ENCODE measurements at places on chromosomes 13 and 19. TPM values are rescaled to one million over a fixed set of nuclear protein-coding genes. Genes with fewer than 3 reads are reported as not detected.

- no peak for DNase-seq
- no peak overlapping the region for H3K4me3 ChIP-seq
- no peaks in the 10 kb centered on the region for H3K36me3 ChIP-seq
- H3K27me3 ChIP-seq: no peaks in the 10 kb centered on the region
- H3K27ac ChIP-seq: no peak overlapping the region
Measured at GRCh38 chr13:51050021-51050830, 60.8 kb downstream of the C13orf42 start.

PLIN3 gene
- 18.2 TPM for total RNA-seq

- no peaks in the 10 kb centered on the region for H3K36me3 ChIP-seq
- H3K27me3 ChIP-seq: no peaks in the 10 kb centered on the region
- H3K4me3 ChIP-seq: no peak overlapping the region
- peak overlapping the region; percentile 2 for H3K27ac ChIP-seq
- DNase-seq: no peak
Measured at GRCh38 chr13:114134111-114134943, 1.9 kb upstream of the RASA3 start.

LGALS7B gene
- not detected for total RNA-seq

- DNase-seq: no peak
- H3K4me3 ChIP-seq: no peak overlapping the region
- no peaks in the 10 kb centered on the region for H3K36me3 ChIP-seq
- no peak overlapping the region for H3K27ac ChIP-seq
- H3K4me1 ChIP-seq: no peaks in the 10 kb centered on the region
- no peaks in the 10 kb centered on the region for H3K27me3 ChIP-seq
Measured at GRCh38 chr13:46992383-46992952, 95.6 kb upstream of the HTR2A start.

DNA sequence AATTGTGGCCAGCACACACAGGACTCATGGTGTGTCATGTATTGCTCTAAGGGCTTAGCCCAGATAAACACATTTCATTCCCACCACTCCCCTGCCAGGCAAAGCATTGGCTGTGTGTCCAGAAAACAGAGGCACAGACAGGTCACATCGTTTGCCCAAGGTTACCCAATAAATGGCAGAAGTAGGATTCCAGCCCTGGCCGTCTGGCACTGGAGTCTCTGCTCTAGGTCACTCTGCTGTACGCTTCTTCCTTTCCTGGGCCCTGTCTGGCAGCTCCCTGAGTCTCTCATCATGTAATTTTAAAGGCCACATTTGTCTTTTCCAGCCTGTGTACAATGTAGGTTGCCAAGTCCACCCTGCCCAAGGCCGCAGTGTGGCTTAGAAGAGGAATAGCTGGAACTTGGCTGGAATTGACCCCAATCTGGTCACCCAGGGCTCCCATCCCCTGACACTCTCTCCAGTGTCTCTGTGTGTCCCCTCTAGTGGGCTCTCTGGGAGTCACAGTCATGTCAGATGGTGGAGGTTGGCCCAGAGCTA lies 264.5 kb upstream of the TSHZ3 start:
- no peaks in the 10 kb centered on the region for H3K36me3 ChIP-seq
- no peaks in the 10 kb centered on the region for H3K27me3 ChIP-seq
- no peaks in the 10 kb centered on the region for H3K4me1 ChIP-seq
- no peak for DNase-seq

- no peaks in the 10 kb centered on the region for H3K27me3 ChIP-seq
- H3K4me3 ChIP-seq: no peak overlapping the region
Measured at GRCh38 chr19:45924891-45925447, 10.4 kb upstream of the NANOS2 start.

DNA sequence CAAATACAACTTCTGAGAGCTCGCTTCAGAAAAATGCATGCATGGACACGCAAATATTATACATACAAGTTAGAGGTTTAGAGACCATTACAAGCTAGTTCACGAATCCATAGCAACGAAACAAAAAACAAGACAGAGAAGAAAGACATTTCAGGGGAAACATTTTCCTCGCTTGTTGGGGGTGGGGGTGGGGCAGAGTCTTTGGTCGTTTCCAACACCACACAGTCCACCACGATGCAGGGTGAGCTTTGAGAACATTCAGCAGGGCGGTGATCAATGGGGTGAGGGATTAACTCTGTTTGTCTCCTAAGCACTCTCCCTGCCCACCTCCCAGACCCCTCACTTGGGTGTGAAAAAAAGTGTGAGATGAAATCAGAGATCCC lies 651 bp downstream of the OXGR1 start:
- DNase-seq: no peak
- no peaks in the 10 kb centered on the region for H3K4me1 ChIP-seq
- no peaks in the 10 kb centered on the region for H3K36me3 ChIP-seq
- H3K27me3 ChIP-seq: no peaks in the 10 kb centered on the region
- H3K4me3 ChIP-seq: no peak overlapping the region

GRCh38 chr19:17210296-17210695 lies 4.9 kb upstream of the USE1 start:
- H3K27me3 ChIP-seq: no peaks in the 10 kb centered on the region
- H3K4me3 ChIP-seq: no peak overlapping the region
- peaks cover 8% of the 10 kb centered on the region for H3K4me1 ChIP-seq
- H3K27ac ChIP-seq: no peak overlapping the region
- no peak for DNase-seq
- H3K36me3 ChIP-seq: peaks cover 10% of the 10 kb centered on the region

DNA sequence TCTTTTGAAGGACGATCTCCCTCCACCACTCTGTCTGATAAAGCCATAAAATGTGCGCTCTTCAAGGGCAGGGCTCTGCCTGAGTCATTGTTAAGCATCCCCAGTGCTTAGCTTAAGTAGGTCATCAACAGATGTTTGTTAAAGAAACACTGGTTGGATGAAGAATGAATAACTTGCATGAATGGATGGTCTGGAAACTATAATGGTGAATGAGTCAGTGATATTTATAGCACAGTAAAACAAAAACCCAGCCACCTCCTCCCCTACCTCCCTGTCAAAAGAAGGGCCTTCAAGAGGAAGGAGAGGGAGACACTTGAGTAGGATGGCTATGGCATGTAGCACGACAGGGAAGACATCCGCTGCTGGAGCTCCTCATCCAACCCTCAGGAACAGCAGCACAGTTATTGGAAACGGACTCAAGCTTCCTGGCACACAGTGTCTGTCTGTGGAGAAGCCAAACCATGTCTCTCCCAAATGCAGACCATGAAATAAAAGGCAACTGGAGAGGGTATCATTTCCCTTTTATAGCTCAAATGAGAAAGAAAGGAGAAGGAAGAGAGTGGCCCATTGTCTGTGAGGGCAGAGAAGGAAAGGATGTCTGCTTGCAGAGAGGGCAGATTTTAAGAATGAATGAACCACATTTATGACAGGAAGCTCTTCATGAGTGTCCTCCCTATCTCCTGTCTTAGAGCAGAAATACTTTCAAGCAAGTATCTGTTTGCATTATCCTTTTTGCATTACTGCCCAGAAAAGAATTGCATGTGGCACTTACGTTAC lies 183.5 kb upstream of the UBL3 start:
- H3K27me3 ChIP-seq: no peaks in the 10 kb centered on the region
- H3K27ac ChIP-seq: no peak overlapping the region
- no peaks in the 10 kb centered on the region for H3K36me3 ChIP-seq
- DNase-seq: no peak
- no peaks in the 10 kb centered on the region for H3K4me1 ChIP-seq

TEX29 gene
- total RNA-seq: not detected

- no peaks in the 10 kb centered on the region for H3K36me3 ChIP-seq
- no peak overlapping the region for H3K27ac ChIP-seq
- no peak for DNase-seq
- peaks cover 14% of the 10 kb centered on the region for H3K27me3 ChIP-seq
- no peaks in the 10 kb centered on the region for H3K4me1 ChIP-seq
Measured at GRCh38 chr13:20696073-20696472, 7.4 kb upstream of the IL17D start.

HSD17B14 gene
- 0.35 TPM for total RNA-seq

GPC5 gene
- not detected for total RNA-seq

KIR2DL1 gene
- total RNA-seq: not detected

GRCh38 chr13:41802043-41802683 lies 158.7 kb downstream of the VWA8 start:
- no peak overlapping the region for H3K4me3 ChIP-seq
- no peaks in the 10 kb centered on the region for H3K27me3 ChIP-seq
- peaks cover 3% of the 10 kb centered on the region for H3K36me3 ChIP-seq
- no peaks in the 10 kb centered on the region for H3K4me1 ChIP-seq

DNA sequence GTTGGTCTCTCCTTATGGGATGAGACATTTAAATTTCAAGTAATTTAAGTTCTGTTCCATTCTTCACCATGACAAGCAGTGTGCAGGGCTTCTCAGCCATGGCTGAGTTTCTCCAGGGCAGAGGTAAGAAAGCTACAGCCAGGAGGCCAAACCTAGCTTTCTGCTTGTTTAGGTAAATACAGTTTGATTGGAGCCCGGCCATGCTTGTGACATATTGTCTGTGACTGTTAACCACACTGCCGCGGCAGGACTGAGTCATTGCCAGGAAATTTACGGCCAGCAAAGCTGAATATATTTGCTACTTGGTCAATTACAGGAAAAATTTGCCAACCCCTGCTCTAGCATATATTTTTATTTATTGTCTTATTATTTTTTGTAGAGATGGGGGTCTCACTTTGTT lies 10.7 kb downstream of the NLRP8 start:
- no peaks in the 10 kb centered on the region for H3K4me1 ChIP-seq
- H3K36me3 ChIP-seq: no peaks in the 10 kb centered on the region
- no peaks in the 10 kb centered on the region for H3K27me3 ChIP-seq
- H3K27ac ChIP-seq: no peak overlapping the region
- H3K4me3 ChIP-seq: no peak overlapping the region

GRK1 gene
- not detected for total RNA-seq

GRCh38 chr13:77691871-77692270 lies 5.6 kb upstream of the SLAIN1 start:
- H3K4me1 ChIP-seq: peaks cover 12% of the 10 kb centered on the region
- no peaks in the 10 kb centered on the region for H3K36me3 ChIP-seq
- no peak overlapping the region for H3K27ac ChIP-seq

DNA sequence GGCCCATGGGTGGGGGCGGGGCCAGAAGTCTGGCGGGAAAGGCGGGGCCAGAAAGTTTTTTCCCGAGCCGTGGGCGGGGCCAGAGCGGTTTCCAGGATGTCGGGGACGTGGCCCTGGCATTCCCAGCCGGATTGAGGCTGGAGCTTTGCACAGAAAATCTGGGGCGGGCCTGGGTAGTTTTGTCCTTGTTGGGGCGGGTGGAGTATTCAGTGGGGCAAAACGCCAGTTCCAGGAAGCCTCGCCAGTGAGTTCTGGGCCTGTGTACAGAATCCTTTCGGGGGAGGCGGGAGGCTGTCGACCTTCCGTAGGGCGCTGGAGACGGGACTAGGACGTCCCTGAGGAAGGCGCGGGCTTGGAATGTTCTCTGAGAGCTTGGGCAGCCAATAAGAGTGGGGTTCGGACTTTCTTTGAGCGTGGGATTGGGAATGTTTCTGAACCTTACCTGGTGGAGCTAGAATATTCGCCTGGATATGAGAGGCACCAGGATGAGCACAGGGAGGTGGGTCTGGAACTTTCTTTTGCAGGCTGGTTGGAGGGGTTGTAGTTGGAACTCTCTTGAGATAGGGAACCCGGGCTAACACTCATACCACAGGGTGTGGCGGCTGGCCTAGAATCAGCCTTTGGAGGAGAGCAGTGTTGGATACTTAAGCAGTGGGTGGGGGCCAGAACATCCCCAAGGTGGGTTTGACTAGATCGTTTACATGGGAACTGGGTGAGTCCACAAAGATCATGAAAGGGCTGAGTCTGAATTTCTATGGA lies 1.3 kb downstream of the CCDC9 start:
- DNase-seq: no peak
- H3K4me1 ChIP-seq: peaks cover 18% of the 10 kb centered on the region
- H3K4me3 ChIP-seq: peak overlapping the region; percentile 62
- peaks cover 32% of the 10 kb centered on the region for H3K36me3 ChIP-seq

DNA sequence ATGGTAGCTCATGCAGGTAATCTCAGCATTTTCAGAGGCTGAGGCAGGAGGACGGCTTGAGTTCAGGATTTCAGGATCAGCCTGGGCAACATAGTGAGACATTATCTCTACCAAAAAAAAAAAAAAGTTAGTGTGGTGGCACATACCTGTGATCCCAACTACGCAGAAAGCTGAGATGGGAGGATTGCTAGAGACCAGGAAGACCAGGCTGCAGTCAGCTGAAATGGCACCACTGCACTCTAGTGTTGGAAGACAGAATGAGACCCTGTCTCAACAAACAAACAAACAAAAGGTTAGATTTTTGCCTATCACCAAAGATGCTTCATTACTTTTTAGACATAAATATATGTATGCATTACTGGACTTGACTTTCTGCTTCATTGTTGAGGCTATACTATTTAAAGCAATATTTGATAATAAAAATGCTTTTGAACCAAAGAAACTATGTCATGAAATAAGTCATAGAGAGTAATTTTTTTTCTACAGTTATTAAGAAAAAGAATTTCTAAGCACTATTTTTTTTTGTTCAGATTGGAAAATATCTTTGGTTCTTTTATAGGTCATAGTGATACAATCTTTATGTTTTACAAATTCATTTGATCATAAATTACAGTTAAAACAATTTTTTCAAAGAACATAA lies 1180.1 kb upstream of the ATXN8OS start:
- H3K27me3 ChIP-seq: no peaks in the 10 kb centered on the region
- DNase-seq: no peak
- H3K36me3 ChIP-seq: no peaks in the 10 kb centered on the region
- H3K4me3 ChIP-seq: no peak overlapping the region
- no peaks in the 10 kb centered on the region for H3K4me1 ChIP-seq

GRCh38 chr19:14150041-14150769 lies 13.8 kb upstream of the ASF1B start:
- H3K4me1 ChIP-seq: peaks cover 34% of the 10 kb centered on the region
- H3K36me3 ChIP-seq: peaks cover 10% of the 10 kb centered on the region
- H3K27me3 ChIP-seq: no peaks in the 10 kb centered on the region
- no peak for DNase-seq
- H3K4me3 ChIP-seq: peak overlapping the region; percentile 52

DNA sequence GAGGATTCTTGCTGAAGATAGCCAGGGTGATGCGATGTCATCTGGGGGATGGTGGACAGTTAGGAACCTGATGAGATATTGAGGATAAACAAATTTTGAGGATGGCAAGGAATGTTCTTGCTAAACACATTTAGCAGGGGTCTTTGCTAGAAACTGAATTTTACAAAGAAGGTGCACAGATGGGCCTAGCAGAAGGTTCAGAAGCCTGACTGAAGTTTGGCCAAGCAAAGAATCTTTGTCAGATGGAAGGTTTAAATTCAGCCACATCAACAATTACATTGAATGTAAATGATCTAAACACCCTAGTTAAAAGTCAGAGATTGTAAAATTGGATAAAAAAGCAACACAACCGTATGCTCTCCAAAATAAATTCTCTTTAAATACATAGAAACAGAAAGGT lies 68.8 kb downstream of the WASF3 start:
- no peak overlapping the region for H3K27ac ChIP-seq
- no peak overlapping the region for H3K4me3 ChIP-seq
- DNase-seq: no peak
- H3K4me1 ChIP-seq: no peaks in the 10 kb centered on the region
- H3K27me3 ChIP-seq: no peaks in the 10 kb centered on the region

- no peak for DNase-seq
- H3K36me3 ChIP-seq: no peaks in the 10 kb centered on the region
- H3K4me1 ChIP-seq: peaks cover 38% of the 10 kb centered on the region
- H3K27me3 ChIP-seq: no peaks in the 10 kb centered on the region
- H3K4me3 ChIP-seq: no peak overlapping the region
Measured at GRCh38 chr13:24629320-24629719, 50.9 kb upstream of the ATP12A start.

- H3K4me3 ChIP-seq: no peak overlapping the region
- H3K4me1 ChIP-seq: no peaks in the 10 kb centered on the region
- H3K27ac ChIP-seq: no peak overlapping the region
- no peaks in the 10 kb centered on the region for H3K36me3 ChIP-seq
- DNase-seq: no peak
Measured at GRCh38 chr13:59809564-59809963, 354.2 kb downstream of the DIAPH3 start.

GRCh38 chr13:112888238-112889111 lies 80.5 kb upstream of the MCF2L start:
- no peaks in the 10 kb centered on the region for H3K27me3 ChIP-seq
- no peak overlapping the region for H3K27ac ChIP-seq
- no peaks in the 10 kb centered on the region for H3K36me3 ChIP-seq
- no peak overlapping the region for H3K4me3 ChIP-seq
- no peak for DNase-seq
- H3K4me1 ChIP-seq: no peaks in the 10 kb centered on the region
